Activated T-cell treated with anti-CD3 and anti-CD28 coated beads, Interleukin-2, amount 50 U/mL, for 4 hours (primary cell): ENCODE measurements at places on chromosomes 2 and 18.

DNA sequence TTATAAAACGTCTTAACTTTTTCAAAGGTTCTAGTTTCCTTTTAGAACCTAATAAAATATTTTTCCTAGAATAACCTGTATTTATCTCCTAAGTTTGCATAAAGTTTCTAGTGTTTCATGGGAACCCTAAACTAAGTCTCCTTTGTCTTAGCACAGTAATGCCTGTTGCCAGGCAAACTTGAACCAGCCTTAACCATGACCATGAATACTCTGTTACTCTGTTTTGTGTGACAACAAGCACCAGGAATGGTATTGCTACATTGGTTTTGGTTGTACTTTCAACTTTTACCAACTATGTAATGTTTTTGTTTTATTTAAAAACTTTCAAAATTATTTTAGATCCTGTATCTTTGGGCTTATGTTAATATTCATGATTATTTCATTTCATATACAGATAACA lies 137.6 kb downstream of the CERS6 start:
- DNase-seq = no peak

- peak; percentile 69 for DNase-seq
These were observed at the start of gene TET3 for GRCh38 chr2:73984203-73984921. Gene TET3 (plus strand): TSS chr2:73984910. CDS start chr2:73986404, 1,494 bp downstream.

DNA sequence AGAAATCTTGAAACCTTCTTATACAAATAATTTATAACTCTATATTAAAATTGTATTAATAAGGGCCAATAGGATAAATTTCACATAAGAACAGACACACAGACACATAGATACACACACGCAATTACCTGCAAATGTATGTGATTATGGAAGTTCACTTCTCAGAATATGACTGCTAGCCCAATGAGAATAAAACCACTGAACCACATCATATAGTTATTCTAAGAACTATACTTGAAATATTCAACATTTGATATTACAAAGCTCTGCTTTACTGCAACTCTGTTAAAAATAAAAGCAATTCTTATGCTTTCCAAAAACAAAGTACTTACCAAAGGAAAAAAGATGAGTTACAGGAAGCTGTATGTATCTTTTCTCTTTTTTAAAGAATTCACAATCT lies 51.1 kb downstream of the PGAP1 start:
- DNase-seq = no peak

DNA sequence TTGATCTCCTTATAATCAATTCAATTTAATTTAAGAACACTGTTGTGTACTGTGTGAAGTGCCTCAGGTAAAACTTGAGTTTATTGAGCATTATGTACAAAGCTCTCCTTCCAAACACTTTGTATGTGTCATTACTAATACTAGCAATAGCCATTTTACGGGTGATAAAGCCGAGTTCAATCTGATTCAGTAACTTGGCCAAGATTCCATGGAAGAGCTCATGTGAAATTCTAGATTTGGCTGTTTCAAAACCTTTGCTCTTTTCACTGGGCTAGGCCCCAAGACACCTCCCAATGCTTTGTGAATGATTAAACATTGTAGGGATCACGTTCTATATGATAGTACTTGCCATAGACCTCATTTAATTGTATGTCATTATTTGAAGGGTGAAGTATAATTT lies 8.9 kb upstream of the NFE2L2 start:
- DNase-seq = no peak

GRCh38 chr2:220194630-220195584 lies 567.5 kb downstream of the SLC4A3 start:
- DNase-seq = no peak

DNA sequence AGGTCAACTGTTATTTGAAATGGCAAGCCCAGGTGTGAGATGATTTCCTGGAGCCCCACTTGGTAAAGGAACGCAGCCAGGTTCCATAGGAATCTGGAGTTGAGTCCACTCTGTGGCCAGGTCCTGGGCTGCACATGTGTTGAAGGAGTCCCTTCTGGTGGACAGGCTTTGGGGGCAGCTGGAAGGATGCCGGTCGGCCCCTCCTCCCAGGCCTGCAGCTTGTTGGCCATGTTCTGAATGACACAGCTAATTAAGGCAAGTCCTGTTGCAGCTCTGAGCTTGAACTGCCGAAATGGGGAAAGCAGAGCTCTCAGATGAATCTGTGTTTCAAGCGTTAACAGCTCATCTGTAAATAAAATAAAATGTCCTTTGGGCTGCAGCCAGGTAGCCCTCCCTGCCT lies 23.8 kb downstream of the EN1 start:
- no peak for DNase-seq

GRCh38 chr2:132670496-132671150 lies 618 bp upstream of the LYPD1 start:
- DNase-seq = no peak

DNA sequence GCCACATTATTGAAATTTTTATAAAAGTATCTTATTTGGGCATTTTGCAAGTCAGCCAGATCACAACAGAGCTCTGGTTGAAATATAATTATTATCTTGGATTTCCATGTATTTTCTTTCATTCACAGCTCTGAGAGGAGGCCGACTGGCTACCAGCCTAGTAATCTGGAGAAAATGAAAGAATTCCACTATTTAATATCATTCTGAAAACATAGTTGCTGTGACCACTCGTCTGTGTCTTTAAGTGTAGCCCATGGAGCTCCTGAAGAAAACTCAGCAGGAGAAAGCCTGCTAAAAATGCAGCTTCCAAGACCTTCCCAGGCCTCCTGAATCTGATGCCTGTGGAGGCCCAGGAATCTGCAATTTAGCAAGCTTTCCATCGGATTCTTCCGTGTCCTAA lies 114.7 kb downstream of the SH3BP4 start:
- DNase-seq = no peak

- DNase-seq = no peak
These were observed 523.5 kb upstream of the ZEB2 start for GRCh38 chr2:145043399-145043834.

GRCh38 chr18:9961041-9961440 lies 47.2 kb downstream of the VAPA start:
- no peak for DNase-seq

DNA sequence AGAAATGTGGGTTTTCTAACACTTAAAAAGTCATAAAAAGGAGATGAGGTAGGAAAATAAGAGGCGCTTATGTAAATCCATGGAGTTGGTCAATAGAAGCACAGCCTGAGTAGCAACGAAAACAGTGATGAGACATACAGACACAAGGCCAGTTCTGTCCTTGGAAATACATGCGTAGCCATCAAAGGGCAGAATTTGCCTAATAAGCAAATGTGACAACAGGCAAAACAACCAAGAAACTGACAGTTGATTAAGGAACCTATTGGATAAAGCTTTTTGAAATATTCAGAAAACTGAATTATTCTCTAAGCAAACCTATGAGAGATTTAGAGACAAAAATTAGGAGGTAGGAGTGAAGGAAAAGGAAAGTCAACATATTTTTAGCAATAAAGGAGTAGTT lies 586.3 kb downstream of the PLCL1 start:
- no peak for DNase-seq

DNA sequence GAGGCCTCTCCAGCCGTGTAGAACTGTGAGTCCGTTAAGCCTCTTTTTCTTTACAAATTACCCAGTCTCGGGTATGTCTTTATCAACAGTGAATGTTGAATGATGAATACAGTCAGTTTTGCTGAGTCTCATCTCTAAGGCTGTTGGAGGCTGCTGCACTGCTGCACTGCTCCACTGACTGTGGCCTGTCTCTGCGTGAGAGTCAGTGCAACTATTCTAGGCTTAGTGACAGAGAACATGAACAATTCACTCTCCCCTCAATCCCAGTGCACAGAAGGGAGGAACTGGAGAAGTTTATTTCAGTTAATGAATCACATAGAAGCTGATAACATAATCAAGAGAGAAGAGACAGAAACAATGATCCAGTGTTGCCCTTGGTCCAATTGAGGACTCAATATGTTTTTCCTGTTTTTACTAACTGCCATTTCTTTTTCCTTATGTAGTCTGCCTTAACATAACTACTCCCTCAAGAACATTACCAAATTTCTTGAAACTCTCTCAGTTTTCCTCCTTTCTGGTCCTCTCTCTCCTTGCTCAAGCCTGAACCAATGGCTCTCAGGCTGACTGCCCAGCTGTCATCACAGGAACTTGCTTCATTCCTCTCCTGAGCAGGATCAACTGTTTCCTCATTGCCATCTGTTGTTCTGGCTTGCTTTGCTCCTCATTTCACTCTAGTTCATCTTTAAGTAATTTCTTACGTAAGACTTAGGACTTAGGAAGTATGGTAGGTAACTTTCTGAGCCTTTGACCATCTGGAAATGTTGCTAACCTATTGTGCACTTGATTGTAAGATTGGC lies 483.2 kb downstream of the METTL4 start:
- no peak for DNase-seq

- no peak for DNase-seq
These were observed 3.6 kb upstream of the GBX2 start for GRCh38 chr2:236171680-236172254.

DNA sequence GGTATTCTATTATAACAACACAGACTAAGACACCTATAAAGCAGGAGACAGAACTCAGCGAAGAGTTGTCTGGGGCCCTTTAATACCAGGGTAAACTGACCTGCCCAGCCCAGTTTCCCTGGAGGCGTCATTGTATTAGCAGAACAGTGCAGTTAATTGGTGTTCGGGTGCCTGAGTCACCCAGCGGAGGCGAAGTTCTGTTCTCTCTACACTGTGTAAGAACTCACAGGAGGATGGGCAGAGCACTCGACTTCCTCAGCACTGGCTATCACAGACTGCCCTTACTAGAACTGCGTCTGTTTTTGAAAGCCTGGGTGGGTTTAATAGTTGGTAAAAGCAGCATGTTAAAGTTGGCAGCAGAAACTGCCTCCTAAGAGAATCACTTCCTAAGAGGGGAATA lies 106.5 kb upstream of the ATP8B1 start:
- DNase-seq = no peak

DNA sequence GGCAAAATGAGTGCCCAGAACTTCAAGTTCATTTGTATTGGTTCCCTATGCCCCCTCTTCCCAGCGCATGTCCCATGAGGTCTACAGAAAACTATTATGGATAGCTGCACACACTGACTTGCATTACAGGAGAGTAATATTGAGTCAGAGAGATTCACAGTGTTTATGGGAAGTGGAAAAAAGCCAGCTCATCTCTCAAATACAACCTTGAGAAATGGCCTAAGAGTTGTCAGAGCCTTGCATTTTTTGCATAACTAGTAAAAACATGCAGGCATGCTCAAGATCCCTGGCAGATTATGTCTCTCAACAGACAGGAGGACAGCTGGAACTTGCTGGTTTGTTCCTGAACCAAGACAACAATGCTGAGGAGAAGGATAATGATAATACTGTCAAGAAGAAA lies 1292.8 kb downstream of the DSC3 start:
- DNase-seq = no peak

DNA sequence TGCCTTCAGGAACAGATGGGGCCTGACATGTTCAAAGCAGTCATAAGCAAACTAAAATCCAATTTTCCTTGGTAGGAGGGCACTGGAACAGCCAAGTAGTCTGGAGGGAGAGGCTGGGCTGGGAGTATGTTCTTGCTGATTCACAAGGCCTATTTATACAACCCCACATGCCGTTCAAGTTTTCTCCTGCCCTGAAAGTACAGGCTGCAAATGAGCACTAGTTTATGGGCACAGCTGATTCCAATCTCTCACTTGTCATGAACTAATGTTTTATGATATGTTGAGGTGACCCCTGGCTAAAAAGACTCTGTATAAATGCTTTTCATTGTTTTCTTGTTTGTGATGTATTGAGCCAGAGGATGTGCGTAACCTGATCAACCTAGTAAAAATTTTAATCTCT lies 183.4 kb upstream of the SRD5A2 start:
- no peak for DNase-seq

DNA sequence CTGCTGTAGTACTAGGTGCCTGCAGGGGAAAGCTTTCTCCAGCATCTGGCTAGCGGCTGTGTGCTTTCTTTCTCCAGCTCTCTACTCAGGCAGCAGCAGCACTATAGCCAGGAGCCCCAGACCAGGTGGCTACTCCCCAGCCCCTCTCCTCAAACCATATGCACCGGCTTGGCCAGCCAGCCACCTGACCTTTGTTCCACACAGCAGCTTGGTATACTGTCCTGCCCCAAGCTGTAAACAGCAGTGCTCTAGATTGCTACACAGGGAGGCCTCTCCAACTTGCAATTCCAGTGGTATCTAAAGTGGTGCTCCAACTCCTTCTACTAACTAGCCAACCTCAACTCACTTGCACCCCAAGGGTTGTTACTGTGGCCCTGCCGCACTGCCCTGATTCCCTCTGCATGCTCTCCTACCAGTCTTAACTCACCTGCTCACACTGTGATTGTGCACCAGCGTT lies 19.6 kb downstream of the LDAH start:
- no peak for DNase-seq

DNA sequence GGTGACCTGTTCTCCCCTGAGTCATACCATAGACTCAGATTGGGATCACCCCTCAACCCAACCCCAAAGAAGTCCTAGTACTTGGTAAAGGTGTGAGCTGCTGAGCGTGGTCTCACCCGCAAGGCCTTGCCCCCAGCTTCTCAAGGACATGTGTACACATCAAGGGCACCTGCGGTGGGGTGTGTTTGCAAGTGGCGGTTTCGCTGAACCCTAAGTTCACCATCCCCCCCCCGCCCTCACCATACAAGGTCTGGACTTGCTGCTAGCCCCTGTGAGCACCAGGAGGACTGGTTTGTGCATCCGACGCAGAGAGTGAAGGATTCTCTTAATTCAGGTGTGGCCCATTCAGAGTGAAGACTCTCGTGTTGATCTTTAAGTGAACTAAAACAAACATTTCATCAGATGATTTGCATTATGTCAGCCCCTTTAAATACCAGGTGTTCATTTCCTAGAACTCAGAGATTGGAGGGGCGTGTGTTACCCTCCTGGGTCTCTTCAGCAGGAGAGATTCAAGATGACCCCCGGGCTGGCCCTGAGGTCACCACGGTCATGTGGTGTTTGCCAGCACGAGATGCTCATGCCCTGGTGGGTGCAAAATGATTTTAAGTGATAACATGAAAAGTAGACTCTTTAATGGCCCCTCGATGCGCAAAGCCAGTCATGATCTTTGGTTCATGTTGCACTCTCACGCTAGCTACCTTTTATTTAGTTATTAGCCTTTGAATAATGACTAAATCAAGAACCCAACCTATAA lies 27.8 kb downstream of the MTERF4 start:
- DNase-seq = no peak

DNA sequence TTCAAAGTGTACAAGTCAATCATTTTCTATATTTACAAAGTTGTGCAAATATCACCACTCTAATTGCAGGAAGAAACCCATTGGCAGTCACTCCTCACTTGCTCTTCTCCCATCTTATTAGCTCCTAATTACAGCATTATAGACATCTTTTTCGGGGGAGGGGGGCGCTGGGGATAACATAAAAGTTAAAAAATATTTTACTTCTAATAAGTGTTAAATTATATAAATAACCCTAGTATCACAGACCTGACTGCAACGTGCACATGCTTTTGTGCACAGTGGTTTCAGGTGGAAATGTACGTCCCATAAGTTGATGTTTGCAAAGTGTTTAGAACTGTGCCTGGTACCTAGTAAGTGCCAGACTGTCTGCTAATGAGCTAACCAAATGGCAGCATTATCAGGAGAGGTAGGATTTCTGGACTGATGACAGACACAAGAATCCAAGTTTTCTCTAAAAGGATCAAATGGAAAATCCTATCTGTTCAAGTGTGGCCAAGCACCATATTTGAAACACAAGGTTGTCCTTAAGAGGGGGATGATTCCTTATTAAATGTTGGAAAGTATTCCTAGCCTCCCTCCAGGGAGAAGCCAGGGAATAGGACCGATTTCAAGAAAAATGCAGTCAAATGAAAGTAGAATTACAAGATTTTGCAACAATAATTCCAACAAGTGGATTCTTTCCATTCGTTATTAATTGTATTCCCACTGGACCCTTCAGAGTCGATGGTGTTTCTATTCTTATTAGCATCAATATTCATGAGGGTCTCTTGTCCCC lies 70.0 kb downstream of the ACKR3 start:
- DNase-seq = no peak
